ENCODE measurements at places on chromosomes 2 and 18. TPM values are rescaled to one million over a fixed set of nuclear protein-coding genes. Genes with fewer than 3 reads are reported as not detected.

DNA sequence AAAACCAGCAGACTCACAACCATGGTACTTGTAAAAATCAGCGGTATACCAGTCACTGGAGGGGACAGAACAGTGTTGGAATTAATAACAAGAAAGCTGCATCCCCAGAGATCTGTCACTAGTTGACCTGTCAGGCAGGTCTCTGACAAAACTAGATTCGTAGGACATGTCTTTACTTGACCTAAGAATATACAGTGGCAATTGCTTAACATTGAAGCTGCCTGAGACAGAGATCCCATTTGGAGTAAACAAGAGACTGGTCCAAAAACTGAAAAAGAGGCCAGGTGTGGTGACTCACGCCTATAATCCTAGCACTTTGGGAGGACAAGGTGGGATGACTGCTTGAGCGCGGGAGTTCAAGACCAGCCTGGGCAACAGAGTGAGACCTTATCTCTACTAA lies 7.2 kb upstream of the SS18 start:
- DNase-seq = no peak

- no peak for DNase-seq
Measured at GRCh38 chr18:9782073-9782857, 74.2 kb downstream of the RAB31 start.

- DNase-seq = no peak
Measured at GRCh38 chr2:149021761-149022160, 16.7 kb upstream of the LYPD6B start.

- DNase-seq = no peak
Measured at GRCh38 chr2:114880046-114880445, 437.6 kb downstream of the DPP10 start.

GRCh38 chr2:98134172-98135005 lies 47.4 kb downstream of the VWA3B start:
- no peak for DNase-seq

DNA sequence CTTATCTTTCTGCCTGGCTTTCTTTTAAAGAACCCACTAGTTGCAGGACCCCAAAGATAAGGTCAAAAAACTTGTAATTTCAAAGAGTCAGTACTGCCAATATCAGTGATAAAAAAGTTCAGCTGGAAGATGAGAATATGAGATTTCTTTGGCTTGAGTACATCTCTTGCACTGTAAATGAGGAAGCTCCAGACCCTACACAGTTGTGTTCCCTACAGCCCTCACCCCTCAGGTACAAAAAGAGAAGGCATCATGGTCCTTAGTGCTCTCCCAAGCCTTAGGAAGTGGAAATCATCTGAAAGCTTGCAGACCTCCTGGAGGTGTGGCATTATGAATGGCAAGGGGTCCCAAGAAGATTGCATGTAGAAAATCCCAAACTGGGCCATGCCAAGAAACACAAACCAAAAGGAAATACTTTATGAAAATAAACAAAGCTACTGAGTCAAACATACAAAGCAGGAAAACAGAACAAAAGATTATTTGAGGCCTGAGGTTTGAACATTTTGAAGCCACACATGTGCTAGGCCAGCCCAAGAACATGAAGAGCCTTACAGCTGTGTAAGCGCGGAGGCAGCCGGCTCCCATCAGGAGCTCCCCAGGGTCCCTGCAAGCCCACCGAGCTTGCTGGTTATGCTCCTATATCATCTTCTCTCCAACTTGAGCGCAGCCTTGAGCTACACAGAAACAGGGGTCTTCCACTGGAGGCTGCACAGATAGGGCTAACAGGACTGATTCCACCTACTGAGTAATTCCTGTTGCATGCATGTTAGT lies 217.0 kb downstream of the OSR1 start:
- no peak for DNase-seq

- DNase-seq = no peak
Measured at GRCh38 chr18:36653870-36654269, 174.9 kb downstream of the TPGS2 start.

DNA sequence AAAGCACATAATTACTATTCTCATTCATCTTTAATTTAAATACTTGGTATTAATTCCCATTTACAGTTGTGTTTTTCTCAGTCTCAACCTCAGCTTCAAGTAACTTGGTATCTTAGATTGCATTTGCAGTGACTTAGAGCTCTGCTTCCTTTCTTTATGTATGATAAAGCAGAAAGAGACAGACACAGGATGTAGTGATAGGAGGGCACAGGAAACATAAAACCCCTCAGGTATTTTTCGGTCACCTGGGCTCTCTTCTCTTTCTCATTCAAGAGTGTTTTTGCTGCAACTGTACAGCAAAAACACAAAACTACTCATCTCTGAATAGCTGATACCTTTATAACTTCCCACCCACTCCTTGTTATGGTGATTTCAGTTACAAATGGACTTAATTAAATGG lies 83.1 kb downstream of the KCTD18 start:
- no peak for DNase-seq

GRCh38 chr18:35424356-35424755 lies 47.2 kb upstream of the ZNF396 start:
- no peak for DNase-seq

DNA sequence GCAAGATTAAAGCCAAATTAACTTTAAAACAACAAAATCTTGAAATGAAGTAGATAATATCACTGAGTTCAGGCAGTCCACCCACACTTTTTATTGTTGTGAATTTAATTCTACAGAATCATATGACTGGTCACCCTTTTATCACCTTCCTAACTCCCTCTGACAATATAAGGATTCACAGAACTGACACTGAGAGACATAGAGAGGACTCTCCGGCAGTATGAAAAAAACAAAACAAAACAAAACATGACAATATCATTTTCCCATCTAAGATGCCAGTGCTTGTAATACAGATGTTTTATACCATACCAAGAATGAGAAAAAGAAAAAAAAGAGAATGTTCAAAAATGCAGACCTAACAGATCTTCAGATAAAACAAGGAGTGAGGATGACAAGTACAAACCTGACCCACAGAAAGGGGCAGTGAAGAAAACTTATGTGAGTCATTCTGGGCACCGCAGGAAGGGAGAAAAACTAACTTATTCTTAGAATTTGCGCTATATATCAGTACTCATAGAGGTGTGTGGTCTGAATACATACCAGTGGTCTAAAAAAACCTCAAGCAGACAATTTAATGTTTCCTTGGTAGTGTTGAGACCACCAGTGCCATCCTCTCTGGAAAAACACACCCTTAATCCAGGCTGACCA lies 136.6 kb downstream of the ZAP70 start:
- no peak for DNase-seq

- DNase-seq = no peak
Measured at GRCh38 chr2:85996591-85996990, 107.8 kb upstream of the ST3GAL5 start.

DNA sequence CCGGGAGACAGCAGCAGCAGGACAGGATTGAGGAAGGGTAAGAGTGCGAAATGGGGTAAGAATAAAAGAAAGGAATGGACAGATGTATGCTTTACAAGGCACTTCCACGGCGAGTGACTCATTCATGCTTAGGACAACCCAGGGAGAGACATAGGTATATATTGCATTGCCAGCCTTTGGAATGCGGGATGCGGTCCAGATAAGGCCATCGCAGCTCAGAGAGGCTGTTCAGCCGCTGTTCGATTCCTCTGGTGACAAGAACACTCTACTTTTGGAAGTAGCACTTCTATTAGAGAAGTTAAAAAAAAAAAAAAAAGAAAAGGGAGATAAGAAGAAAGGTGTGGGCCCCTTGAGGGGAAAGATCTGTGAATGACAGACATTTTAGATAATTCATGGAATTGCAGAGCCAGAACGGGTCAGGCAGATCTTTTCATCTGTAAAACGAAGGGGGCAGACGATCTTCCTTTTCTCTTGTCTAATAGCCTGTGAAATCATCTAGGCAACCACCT lies 819 bp upstream of the NCOA1 start:
- DNase-seq = no peak

GRCh38 chr2:10444463-10444862 lies 3.7 kb downstream of the ODC1 start:
- DNase-seq = no peak

- DNase-seq = no peak
Measured at GRCh38 chr2:127647242-127648190, 1.6 kb downstream of the GPR17 start.

- DNase-seq = no peak
Measured at GRCh38 chr18:63162271-63163014, 157.1 kb downstream of the BCL2 start.

DNA sequence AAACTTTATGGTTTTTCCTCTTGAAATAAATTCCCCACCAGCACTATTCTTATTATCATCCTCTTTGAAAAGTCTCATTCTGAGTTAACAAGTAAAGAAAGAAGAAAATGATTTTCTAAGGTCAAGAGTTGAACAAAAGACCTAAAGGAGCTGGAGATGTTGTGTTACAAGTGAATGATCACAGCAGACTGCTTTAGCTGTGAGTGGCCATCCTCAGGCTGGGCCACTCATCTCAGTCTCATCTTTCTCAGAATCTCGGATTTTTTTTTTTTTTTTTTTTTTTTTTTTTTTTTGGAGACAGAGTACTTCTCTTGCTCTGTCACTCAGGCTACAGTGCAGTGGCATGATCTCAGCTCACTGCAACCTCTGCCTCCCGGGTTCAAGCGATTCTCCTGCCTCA lies 133.3 kb downstream of the CDH2 start:
- no peak for DNase-seq

DNA sequence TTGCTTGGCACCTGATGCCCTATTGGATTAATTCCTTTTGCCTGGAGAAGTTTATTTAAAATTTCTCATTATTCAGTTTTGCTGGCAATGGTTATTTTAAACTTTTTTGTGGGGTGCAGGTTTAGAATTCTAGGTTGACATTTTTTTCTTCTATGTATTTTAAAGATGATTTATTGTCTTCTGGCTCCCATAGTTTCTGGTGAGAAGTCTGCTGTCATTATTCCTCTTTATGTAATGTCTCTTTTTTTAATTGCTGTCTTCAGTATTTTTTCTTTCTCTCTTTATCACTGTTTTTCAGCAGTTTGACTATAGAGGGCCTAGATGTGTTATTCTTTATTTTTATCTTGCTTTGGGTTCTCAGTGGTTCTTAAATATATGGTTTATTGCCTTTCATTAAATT lies 182.2 kb upstream of the STON1 start:
- no peak for DNase-seq

GRCh38 chr2:64666810-64667438 lies 13.2 kb upstream of the SERTAD2 start:
- no peak for DNase-seq

- no peak for DNase-seq
Measured at GRCh38 chr2:227368574-227368973, 10.5 kb downstream of the TM4SF20 start.

DNA sequence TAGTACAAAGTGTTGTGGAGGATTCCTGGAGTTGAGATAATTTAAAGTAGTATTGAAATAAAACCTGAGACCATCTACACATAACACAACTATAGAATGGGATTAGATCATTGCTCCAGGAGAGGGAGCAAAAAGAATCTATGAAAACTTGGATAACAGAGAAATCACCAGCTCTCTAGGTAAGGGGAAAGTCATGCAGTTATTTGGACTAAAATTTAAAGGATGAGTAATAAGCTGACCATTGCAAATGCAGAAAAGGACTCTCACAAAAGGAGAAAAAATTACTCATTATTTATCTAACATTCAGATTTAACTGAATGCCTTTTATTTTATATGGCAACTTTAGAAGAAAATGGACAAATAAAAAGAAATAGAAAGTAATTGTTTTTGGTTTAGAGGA lies 1399.8 kb upstream of the ACVR2A start:
- DNase-seq = no peak

GRCh38 chr2:227766373-227766883 lies 20.7 kb downstream of the SCYGR8 start:
- peak; percentile 57 for DNase-seq

DNA sequence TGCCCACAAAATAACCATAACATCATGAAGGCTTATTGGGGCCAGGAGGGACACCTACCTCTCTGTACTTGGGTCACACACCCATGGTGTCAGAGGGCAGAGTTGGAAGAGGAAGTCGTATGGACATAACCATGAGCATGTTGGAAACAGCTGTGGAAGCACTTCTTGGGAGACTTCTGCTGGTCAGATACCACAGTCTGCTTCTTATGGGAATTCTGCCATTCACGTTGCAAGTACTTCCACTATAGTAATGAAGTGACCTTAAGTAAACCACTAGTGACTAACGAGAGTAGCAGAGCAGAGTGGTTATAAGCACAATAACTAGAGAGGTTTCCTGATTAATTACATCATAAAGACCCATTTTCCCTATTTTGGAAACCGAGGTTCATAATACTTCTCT lies 61.1 kb upstream of the TFPI start:
- DNase-seq = no peak

DNA sequence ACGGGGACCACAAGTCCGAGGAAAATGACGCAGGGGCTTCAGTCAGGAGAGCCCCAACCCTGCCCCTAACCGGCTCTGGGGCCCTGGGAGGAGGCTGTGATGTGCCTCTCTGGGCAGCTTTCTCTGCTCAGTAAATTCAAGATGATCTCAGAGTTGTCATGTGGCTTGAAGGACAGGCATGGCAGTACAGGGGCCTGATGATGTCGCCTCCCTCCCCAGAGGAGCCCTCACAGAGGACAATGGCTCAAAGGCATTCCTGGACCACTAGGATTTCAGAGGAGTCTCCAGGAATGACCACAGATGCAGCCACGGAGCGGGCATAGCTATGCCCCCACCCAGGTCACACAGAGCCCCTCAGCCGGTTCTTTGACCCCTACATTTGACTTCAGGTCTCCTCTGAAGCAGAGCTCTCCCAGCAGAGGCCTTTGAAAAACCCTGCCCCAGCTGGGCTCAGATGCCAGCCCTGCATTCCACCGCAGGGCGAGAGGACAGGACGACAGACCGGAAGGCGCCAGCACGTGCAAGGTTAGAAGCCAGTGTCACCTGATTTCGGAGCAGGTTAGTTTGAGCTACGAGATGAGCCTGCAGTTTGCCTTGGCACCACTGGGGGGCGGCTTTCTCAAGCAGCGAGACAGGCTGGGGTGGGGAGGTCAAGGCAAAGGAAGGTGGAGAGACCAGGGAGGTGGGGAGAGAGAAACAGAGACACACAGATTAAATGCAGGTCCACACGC lies 39.2 kb downstream of the BIN1 start:
- DNase-seq = no peak

GRCh38 chr2:28101123-28101522 lies 210.6 kb downstream of the BABAM2 start:
- DNase-seq = no peak

DNA sequence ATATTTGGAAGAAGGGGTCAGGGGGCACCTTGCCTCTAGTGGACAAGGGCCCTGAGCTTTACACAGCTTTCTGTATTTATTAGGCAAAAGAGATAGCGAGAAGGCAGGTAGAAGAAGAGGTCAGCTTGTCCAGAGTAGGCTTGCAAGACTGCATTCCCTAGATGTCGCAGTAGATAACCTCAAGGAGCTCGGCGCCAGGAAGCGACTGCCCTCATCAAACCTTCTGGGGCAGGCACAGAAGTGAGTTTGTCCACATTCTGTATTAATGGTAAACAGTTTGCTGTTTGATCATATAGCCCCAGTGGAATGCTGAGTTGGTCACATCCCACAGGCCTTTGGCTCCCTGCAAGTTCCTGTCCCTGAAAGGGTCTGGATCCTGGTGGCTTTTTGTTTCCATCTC lies 7.0 kb downstream of the CHCHD5 start:
- no peak for DNase-seq

The BCL11A gene
- 0.07 TPM for total RNA-seq

The TTC39C gene
- 3.2 TPM for total RNA-seq

The AQP12A gene
- total RNA-seq = not detected

The C2orf80 gene
- total RNA-seq = not detected

The WDR75 gene
- 82.4 TPM for total RNA-seq

The SEMA4F gene
- total RNA-seq = 6.4 TPM

The RND3 gene
- total RNA-seq = 76.4 TPM

The PFN4 gene
- 0.14 TPM for total RNA-seq

The NETO1 gene
- not detected for total RNA-seq

The EVX2 gene
- not detected for total RNA-seq

The ADAM23 gene
- total RNA-seq = 15.3 TPM

The CCL20 gene
- total RNA-seq = 1.1 TPM

The STON1 gene
- total RNA-seq = 10.5 TPM

The SPP2 gene
- total RNA-seq = not detected

Measured in pulmonary artery endothelial cell (primary cell).